ENCODE measurements at places on chromosomes 12 and 14.

- no peak for DNase-seq
These were observed 2.0 kb upstream of the RNASE8 start for GRCh38 chr14:21055432-21056117.

GRCh38 chr14:68662392-68662791 lies 130.5 kb downstream of the ZFP36L1 start:
- DNase-seq = no peak

DNA sequence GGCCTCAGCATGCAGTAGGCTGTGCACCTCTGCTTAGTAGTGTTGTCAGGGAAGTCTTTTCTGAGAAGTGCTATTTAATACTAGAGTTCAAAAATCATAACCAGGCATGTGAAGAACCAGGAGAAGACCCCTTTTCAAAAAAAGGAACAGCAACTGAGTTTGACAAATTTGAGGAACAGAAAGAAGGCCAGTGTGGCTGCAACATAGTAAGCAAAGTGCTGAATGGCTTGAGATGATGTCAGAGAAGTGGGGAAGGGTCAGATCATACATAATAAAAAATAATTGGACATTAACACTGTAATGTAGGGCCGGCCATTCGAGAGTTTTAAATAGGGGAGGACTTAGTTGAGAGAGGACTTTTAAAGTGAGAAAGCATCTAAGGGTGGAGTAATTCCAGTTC lies 11.1 kb upstream of the CNTN1 start:
- DNase-seq = no peak

GRCh38 chr12:13211859-13212664 lies 15.5 kb downstream of the EMP1 start:
- no peak for DNase-seq

- no peak for DNase-seq
These were observed 10.4 kb downstream of the MSI1 start for GRCh38 chr12:120358412-120359100.

DNA sequence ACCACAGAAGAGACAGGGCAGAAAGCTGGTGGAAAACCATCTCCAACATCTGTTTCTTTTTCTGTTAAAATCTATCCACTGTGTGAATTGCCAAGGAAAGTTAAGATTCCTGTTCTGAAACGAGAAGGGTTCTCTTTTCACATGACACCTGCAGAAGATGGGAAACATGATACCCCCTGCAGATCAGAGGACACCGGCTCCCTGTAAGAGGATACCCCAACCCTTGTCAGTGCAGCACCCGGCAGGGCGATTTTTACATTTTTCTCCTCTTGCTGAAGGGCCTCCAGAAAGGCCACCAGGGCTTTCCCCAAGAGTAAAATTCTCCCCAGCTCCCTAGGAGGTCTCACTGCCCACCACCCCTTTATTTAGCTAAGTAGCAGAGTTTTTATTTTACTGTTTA lies 48.2 kb downstream of the DPF3 start:
- DNase-seq = no peak

DNA sequence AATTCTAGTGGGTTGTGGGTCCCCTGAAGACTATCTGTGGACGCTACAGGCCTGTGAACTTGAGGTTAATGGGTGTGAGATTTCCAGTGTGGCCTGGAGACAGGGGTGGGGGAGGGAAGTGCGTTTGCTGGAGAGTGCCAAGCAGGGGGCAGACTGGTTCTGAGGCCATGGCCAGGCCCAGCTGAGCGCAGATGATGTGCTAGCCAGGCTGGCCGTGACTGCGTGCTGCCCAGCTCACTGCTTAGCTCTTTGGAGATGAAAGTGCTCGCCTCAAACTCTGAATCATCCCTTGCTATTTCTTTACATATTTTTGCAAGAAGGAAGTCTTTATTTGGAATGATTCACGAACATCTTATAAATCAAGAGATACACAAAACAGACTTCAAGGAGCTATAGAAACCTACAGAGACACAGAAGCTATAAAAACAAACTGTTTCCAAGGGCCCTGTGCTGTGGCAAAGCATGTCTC lies 75.2 kb upstream of the PLEKHG3 start:
- no peak for DNase-seq

Measured in NCI-H1436 treated with DMSO at 0.1 percent for 48 hours (cell line).